NCI-H69 (cell line): ENCODE measurements at places on chromosomes 12 and 14.

DNA sequence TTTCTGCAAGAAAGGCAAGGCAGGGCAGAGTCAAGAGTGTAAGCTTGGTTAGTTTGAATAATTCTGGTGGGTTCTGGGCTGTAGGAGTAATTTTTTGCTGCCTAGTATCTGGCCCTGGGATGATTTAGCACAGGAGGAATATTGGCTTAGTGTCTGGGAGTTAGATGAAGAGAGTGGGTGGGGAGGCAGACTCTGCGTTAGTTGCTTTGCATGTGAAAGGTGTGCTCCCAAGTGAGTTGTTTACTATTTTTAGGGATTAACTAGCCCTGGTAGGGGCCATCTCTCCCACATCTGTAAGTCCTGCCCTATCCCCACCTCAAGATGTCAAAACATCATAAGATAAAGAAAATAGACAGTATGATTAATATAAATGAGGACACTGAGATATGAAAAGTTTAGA, 249.7 kb downstream of the LRIG3 start:
- no peak for DNase-seq

- DNase-seq, result no peak
Observed at GRCh38 chr12:16681196-16681595, 75.2 kb upstream of the LMO3 start.

DNA sequence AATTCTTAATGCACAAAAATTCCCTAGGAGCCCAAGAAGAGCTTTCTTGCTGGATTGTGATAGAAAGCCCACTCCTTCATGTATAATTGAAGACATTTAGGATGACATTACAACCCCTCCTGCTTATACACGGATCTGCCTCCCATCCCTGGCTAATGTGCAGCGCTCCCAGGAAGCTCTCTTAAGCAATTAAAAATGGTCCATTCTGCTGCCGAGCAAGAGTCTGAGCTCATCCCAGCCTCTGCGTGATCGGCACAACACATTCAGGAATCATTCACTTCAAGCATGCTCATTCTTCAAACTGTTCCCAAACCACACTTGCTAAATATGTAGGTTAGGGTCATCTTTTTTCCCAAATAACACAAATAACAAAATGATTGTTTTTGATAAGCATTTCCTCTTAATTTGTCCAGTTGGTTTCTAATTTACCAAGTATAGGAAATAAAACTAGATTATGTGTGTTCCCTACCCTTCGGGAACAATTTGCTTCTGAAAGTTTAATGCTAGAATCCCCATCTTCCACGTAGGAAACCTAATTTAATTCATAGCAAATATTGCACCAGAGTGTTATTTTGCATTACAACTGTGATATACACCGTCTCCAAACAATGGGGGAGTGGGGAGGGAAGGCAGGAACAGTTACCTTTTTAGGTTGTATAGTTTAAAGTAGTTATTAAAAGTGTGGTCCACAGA, 17.3 kb upstream of the TMEM233 start:
- DNase-seq, result no peak

- peak; percentile 76 for DNase-seq
Observed at GRCh38 chr14:106039400-106039799, 513.0 kb downstream of the TMEM121 start.

- peak; percentile 85 for DNase-seq
Observed at GRCh38 chr14:20469890-20470602, 840 bp downstream of the PNP start.

DNA sequence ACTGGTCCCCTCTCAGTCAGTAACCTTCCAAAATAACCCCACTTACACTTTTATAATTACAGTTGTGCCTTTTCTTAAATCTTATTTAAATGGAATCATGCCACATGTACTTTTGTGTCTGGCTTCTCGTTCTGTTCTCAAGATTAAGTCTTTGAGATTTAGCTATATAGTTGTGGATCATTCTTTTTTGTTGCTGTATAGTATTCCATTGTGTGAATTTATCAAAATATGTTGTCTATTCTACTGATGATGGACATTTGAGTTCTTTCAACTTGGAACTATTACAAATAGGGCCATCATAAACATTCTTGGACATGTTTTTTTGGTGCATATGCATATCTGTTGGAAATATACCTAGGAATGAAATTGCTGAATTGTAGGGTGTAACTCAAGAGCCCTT, 9.0 kb downstream of the OAS3 start:
- no peak for DNase-seq

- DNase-seq, result no peak
Observed at GRCh38 chr14:35877276-35877675, 51.1 kb downstream of the BRMS1L start.

GRCh38 chr14:39181026-39181692, 6.1 kb downstream of the PNN start:
- no peak for DNase-seq

GRCh38 chr12:109110988-109111495, 5.3 kb upstream of the ACACB start:
- DNase-seq, result no peak

GRCh38 chr14:56168007-56168616, 49.9 kb downstream of the PELI2 start:
- DNase-seq, result no peak
